ENCODE measurements at places on chromosomes 4 and X.

- DNase-seq = no peak
Measured at GRCh38 chr4:2923668-2924173, 39.5 kb downstream of the NOP14 start.

GRCh38 chr4:77201857-77202256 is 44.9 kb downstream of the CCNG2 start:
- DNase-seq = no peak

DNA sequence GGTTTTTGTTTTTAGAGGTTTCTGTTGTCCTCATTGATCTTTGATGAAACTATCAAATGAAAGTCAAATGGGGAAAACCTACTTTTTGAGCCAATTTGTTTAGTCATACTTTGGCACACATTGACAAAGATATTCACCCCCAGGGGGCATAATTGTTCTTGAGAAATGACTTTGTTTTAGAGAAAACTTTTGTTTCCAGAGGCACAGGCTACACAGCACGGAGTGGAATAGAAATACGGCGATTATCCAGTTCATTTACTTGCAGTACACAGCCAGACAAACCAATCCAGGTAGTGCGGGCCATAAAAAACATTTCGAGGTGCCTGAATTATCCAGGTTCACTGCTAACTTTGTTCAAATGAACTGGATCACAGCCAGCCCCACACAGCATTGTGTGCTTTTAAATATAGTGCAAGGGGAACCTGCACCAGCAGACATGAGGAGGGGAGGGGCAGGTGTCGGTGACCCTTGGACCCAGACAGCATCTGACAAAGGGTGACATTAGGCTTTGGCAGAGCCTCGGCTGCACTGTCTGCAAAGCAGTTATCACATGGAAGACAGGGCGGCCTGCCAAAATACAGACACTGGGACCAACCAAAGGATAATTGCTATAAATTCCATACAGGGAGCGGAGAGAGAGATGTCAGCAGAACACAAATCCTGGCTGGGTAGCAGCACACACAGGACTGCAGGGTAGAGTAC is 179.6 kb upstream of the NOCT start:
- DNase-seq = no peak

DNA sequence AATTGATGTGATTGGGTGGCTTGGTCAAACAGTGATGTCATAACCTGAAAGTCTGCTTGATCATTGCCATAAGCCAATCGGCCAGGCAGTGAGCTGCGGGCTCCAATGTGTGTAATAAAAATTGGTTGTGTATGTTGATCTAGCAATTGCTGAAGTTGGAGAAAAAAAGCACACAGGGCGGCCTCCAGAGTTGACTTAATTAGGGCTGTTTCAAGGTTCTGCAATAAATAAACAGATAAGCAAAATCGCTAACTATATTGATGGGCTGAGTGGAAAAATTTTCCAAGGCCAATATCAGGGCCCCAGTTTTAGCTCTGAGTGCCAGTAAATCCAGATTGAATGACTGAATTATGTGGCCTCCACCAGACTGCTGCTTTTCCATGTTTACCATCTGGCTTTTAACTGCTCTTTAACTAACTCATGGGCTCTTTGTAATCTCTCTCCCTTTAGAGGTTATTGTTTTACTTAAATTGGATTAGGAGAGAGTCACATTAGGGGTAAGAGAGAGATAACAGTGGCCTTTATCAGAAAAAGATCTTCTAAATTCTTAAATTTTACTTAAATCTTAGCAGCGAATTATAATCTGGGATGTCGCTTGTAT is 160.6 kb upstream of the WDFY3 start:
- DNase-seq = no peak

DNA sequence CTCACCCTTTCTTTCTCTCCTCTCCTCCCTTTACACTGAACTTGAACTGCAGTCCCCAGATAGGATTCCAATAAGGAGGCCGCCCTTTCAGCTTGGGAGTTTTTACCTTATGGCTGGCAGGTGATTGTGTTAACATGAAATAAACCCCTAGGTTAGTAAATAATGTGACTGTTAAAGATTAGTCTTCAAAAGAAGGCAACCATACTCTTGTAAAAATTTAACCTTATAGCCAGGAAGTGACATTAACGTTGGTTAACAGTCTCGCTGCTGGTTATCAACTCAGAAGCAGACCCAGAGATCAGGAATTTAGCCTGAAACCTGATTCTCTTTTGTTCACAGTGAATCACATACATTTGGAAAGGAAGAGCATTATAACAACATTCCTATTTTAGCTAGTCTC is 15.2 kb downstream of the FHDC1 start:
- no peak for DNase-seq

DNA sequence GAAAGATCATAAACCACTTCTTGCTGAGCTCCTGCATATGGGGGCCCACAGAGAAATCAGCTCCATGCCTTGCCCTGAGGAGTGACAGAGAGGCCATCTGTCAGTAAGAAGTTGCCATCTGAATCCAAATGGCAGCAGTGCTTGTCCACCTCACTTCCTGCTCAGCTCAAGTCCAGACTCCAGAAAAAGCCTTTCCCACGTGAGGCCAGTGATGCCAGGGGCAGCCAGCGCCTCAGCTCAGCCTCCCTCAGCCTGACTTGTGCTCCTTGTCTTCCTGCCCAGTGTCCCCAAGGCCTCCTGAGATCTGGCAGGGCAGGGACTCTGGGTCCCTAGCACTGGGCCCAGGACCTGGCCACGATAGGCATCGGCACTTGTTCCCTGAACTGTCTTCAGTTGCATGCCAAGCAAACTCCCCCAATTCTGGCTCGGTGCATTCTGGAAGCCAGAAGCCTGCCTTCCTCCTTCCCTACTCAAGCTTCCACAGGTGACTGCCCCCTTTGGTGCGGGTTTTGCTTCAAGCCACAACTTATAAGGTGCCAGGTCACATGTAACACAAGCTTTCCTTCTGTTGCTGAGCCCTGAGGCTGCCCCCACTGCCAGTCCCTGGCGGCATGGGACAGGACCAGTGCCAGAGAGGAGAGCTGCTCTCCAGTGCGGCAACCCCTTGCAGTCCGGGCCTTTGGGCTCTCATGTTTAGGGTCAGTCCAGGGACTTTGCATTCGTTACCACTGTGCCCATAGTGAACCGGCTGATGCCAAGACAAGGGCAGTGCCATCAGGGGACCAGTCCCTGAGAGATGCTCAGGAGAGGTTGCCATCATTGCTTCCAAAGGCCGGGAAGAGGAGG is 2.2 kb downstream of the ZNF185 start:
- no peak for DNase-seq

GRCh38 chr4:108185252-108185651 is 16.5 kb upstream of the LEF1 start:
- DNase-seq = no peak

DNA sequence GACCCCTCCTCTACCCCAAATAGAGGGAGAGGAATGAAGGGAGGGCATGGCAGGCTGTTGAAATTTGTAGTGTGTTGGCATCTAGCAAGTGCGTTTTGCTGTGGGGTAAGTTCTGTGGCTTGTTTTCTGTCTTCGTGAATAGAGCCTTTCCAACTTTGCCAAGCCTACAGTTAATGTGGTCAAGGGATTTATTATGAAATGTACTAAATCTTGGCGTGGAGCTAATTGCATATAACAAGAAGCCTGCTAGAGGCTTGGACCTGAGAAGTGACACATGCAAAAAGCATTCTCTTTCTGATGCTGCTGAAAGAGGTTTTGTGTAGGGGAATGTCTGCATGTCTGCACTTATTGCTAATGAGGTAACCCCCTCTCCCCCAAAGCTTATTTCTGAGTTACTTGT is 132.2 kb downstream of the BMPR1B start:
- DNase-seq = no peak

- no peak for DNase-seq
Measured at GRCh38 chr4:147825451-147826287, 93.8 kb downstream of the ARHGAP10 start.

DNA sequence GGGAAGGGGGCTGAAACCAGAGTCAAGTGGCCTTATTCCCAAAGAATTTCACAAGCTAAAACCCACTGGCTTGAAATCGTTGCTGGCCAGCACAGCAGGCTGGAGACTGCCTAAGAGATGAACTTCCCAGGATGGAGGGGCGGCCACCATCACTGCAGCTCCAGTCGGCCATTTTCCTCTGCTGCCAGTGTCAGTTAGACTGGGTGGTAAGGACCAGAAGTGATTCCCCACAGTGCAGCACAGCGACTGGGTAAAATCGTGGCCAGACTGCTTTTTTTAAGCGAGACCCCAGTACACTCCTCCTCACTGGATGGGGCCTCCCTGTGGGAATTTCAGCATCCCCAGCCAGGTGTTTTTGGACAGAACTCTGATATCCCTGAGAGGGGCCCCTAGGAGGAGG is 428.0 kb downstream of the SPIN4 start:
- DNase-seq = no peak

- no peak for DNase-seq
Measured at GRCh38 chr4:136106753-136107152, 1425.5 kb downstream of the PCDH18 start.

DNA sequence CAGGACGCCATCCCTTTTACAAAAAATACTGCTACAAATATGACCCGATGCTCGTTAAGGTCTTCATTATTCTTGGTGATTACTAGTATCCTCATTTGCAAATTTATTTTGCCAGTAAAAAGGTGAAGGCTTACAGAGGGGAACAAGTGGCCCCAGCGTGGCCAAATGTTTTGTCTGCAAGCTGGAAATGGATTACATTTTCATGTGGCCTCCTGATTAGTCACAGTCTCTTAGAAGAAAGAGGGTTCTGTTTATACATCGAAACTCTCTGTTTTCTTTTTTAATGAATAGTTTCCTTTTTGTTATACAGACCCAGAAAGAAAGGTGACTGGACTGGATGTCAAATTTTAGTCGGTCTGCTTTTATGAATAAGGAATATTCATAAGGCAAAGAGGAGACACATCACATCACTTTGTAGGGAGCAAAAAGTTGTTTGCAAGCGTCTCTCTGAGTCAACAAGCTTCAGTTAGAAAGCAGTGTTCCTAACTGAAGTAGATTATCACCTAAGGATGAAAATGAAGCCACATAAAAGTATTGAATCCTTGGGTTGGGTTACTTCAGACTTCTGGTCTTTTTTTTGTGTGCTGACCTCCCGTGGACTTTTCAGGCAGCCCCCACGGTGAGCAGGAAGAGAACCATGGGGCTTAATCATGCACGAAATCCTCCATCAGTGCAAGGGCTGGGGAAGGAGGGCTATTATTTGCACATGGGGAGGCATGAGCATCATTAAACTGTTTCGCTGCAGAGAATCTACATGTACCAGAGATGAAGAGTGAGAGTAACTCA is 125.6 kb downstream of the ARSF start:
- no peak for DNase-seq

DNA sequence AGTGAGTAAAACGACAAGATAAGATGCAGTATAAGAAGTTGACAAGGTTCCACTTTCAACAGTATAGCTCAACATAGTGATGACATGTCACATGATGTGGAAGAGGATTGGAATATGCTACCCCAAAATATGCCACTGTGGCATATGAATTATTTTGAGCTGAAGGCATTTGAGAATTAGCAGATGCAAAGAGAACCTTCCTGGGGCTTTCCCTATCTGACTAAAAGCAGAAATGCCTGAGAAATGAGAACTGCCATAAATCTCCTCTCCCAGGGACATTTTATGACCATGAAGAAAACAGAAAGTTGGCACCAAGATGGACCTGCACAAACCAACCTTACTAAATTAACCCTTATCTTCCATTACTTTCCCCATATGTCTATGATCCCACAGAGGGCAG is 24.8 kb downstream of the CDKN2AIP start:
- peak; percentile 6 for DNase-seq

- DNase-seq = no peak
Measured at GRCh38 chr4:142556570-142557238, 289.4 kb downstream of the INPP4B start.
